Inflammatory macrophage treated with lipopolysaccharide for 4 hours (primary cell): ENCODE measurements at places on chromosomes 6 and 20.

DNA sequence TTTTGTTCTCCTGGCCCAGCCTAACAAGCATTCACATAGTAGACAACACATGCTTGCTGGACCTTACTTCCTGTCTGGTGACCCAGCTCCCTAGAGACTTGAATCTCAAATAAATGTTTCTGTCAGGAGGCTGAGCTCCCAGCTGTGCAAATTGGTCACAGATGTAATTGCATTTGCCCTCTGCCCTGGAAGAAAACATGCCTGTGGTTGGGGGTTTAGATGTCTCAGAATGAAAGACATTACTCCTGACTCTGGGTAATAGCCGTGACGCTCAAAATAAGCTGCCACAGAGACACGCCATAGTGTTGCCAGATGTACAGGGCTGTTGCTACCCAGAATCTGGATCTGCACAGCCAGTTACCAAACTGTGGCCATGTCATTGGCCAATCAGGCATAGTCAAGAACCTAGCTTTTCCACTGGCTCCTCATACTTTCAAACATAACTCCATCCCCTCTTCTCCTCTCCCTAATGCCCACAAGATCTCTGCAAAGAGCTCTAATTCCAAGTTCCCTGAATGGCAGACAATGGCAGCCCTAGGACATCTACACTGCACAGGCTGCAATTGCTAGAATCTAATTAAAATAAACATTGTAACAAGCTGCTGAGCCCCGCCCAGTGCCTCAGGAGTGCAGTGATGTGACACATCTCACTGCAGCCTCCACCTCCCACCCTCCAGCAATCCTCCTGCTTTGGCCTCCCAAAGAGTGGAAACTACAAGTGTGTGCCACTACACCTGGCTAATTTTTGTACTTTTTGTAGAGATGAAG lies 32.8 kb upstream of the GMPR start:
- no peak for DNase-seq

GRCh38 chr6:129996387-129996786 lies 22.0 kb upstream of the L3MBTL3 start:
- DNase-seq, result no peak

- DNase-seq, result no peak
Observed at GRCh38 chr6:14710421-14710820, 535.4 kb upstream of the JARID2 start.

- peak; percentile 59 for DNase-seq
Observed at GRCh38 chr6:143733510-143733909, 55.7 kb downstream of the PHACTR2 start.

DNA sequence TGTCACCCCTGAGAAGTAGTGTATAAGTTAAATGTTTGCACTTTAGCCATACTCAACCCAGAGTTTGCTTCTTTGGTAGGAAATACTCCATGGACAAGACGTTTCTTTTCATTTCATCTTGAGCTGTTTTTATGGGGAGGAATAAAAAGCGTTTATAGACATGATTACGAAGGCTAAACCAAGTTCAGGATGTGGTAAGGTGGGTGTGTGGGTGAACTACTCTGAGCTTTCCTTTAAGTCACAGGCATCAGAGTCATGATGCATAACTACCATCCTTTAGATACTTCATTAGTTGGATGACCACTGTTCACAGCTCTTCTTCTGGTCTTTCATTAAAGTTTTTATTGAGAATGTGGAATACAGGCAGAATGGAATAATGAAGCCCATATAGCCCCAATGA lies 48.9 kb downstream of the EBF4 start:
- DNase-seq, result no peak

- DNase-seq, result peak; percentile 58
Observed at GRCh38 chr6:70884074-70884983, 72.5 kb downstream of the B3GAT2 start.

GRCh38 chr6:43992783-43993644 lies 134.2 kb downstream of the MRPL14 start:
- no peak for DNase-seq

- DNase-seq, result no peak
Observed at GRCh38 chr6:136546331-136546730, 3.9 kb downstream of the MAP7 start.

DNA sequence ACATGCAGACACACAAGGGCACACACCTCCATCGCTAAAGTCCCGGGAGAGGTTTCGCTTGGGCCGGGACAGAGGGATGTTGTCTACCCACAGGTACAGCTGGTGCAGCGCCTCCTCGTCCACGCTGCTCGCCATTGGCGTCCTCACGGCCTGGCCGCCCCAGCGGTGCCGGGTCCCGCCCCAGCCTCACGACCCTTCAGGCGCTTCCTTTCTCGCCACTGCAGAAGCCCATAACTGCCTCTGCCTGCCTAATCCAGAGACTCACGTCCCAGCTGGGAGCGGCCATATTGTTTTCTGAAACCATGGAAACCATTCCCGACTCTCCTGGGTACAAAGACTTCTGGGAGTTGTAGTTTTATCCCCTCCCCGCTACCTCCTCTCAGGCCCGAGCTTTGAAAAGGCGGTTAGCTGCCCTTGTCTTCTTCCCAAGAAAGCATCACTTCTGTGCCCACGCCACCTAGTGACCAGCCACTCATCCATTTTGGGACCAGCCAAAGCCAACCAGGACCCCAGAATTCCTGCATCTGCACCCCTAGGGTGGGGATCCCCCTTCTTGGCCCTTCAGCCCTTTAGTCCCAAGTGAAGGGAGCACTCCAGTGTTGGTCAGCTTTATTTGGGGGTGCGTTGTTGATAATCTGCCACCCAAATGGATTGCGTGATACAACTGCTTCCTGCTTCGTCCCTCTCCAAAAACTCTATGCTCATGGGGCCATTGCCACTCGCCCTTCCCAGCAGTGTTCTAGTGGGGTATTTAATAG lies at the start of gene SPEF1:
Gene SPEF1, minus strand, starts transcription at position 296 of the 758 bp plus-strand sequence. Its CDS starts 161 bp downstream, at position 135.
- DNase-seq, result peak; percentile 91
